ENCODE measurements at places on chromosomes 1 and 21. TPM values are rescaled to one million over a fixed set of nuclear protein-coding genes. Genes with fewer than 3 reads are reported as not detected.

FCRLA gene
- total RNA-seq = not detected

TMEM82 gene
- total RNA-seq = not detected

TENT5C gene
- total RNA-seq = 13.7 TPM

TNFRSF9 gene
- 0.57 TPM for total RNA-seq

SH3BGR gene
- total RNA-seq = 1.6 TPM

ATP1A2 gene
- total RNA-seq = not detected

CELA2A gene
- total RNA-seq = not detected

KRTAP7-1 gene
- total RNA-seq = not detected

CFHR3 gene
- not detected for total RNA-seq

UBE2U gene
- not detected for total RNA-seq

SLAMF9 gene
- total RNA-seq = not detected

TTC39A gene
- not detected for total RNA-seq

CNR2 gene
- total RNA-seq = 0.07 TPM

KCNA3 gene
- 73.3 TPM for total RNA-seq

TSPAN1 gene
- total RNA-seq = not detected

OR10X1 gene
- total RNA-seq = not detected

SLC1A7 gene
- total RNA-seq = not detected

L1TD1 gene
- not detected for total RNA-seq

PTPRU gene
- total RNA-seq = 0.31 TPM

TCHHL1 gene
- not detected for total RNA-seq

AADACL3 gene
- total RNA-seq = not detected

FAM72B gene
- total RNA-seq = 25.6 TPM

NBPF4 gene
- total RNA-seq = 0.10 TPM

TSACC gene
- total RNA-seq = 0.89 TPM

METTL13 gene
- total RNA-seq = 40.0 TPM

OR14A16 gene
- total RNA-seq = not detected

FH gene
- 66.3 TPM for total RNA-seq

GNAT2 gene
- not detected for total RNA-seq

SPRR2F gene
- not detected for total RNA-seq

FNDC5 gene
- total RNA-seq = not detected

ZMYND12 gene
- 0.56 TPM for total RNA-seq

Data from activated CD4-positive, alpha-beta T cell treated with anti-CD3 and anti-CD28 coated beads, Interleukin-2, amount 10 ng/mL, durations not matched to agents 7 days and 5 days (primary cell).